MM.1S (cell line): ENCODE measurements at places on chromosomes 4 and X.

GRCh38 chr4:184684491-184685189, 35.1 kb downstream of the PRIMPOL start:
- DNase-seq = no peak

- DNase-seq = no peak
Measured at GRCh38 chrX:19602866-19603622, 87.7 kb upstream of the MAP3K15 start.

- DNase-seq = no peak
Measured at GRCh38 chr4:39335566-39335965, 30.6 kb downstream of the RFC1 start.

DNA sequence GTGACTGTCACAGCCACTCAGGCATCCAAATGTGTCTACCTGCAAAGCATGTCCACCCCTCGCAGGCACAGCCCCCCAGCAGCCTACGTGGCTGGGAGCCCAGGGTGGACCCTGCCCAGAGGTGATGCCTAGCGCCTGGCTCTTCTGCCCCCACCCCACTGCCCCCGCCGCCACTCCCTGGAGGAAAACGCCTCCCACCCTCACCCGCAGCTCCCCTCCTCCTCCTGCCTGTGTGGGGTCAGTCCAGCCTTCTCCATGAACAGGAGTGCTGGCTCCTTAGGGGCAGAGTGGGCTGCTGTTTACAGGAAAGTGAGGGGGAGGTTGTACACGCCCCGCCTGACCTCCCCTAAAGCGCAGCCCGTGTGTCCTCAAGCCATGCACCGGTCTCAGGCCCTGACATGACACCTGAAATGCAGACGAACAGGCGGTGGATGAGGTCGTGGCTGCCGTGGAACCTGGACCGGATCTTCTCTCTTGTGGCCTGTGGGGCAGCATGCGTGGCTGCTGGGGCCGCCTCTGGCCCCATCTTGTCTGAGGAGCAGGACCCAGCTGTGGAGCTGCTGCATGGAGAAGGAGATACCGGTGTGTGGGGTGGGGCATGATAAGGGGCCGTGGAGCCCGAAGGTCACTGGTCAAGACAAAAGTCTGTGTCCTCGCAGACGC, 11.9 kb upstream of the MXD4 start:
- no peak for DNase-seq

- DNase-seq = no peak
Measured at GRCh38 chrX:39528161-39528916, 569.4 kb downstream of the BCOR start.

DNA sequence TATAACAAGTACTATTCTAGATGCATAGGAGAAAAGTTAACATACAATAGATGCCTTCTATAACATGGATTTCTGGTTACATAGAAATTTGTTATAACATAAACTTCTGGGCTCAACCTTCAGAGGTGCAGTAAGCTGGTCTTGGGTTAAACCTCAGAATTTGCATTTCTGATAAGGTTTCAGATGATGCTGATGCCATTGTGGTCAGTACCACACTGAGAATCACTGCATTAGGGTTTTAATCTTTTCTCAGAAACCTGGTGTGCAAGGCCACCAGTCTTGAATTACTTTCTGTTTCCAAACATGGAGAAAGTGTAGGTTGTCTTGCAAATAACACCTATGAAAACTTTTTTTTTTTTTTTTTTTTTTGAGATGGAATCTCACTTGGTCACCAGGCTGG, 146.2 kb downstream of the SPOCK3 start:
- peak; percentile 80 for DNase-seq

DNA sequence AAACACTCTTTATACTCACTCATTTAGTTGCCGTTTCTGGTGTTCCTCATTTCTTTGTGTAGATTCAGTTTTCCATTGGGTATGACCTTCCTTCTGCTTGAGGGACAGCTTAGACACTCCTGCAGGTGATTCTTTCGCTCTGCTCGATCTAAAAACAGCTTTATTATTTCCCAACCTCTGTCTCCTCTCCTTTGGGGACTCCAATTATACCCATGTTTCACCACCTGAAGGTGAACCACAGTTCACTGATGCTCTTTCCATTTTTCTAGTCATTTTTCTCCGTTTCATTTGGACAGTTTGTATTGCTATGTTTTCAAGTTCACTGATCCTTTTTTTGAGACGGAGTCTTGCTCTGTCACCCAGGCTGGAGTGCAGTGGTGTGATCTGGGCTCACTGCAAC, 4.6 kb upstream of the FGFRL1 start:
- DNase-seq = no peak

DNA sequence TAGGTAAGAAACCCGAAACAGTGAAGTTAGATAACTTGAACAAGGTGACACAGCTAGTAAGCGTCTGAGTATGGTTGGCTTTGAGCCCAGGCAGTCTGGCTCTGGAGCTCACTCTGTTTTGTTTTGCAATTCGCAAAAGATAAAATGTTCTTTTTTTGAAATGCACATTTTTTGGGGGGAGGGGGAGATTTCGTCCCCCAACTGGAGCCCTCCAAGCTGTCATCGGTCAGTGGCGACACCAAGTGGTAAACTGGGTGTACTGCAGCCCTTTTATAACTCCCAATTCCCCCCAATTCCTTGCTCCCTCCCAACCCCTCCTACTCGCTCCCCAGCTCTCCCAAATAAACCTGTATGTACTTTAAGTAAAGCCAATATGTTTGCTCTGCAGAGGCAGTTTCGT, 2.8 kb upstream of the CLCN5 start:
- DNase-seq = peak; percentile 21

- DNase-seq = no peak
Measured at GRCh38 chrX:124042042-124042441, 80.5 kb downstream of the STAG2 start.

GRCh38 chr4:136562834-136563233, 969.5 kb downstream of the PCDH18 start:
- DNase-seq = no peak

GRCh38 chr4:5908876-5909427, 16.1 kb upstream of the CRMP1 start:
- no peak for DNase-seq

GRCh38 chr4:67499799-67500198, 45.5 kb downstream of the CENPC start:
- no peak for DNase-seq

DNA sequence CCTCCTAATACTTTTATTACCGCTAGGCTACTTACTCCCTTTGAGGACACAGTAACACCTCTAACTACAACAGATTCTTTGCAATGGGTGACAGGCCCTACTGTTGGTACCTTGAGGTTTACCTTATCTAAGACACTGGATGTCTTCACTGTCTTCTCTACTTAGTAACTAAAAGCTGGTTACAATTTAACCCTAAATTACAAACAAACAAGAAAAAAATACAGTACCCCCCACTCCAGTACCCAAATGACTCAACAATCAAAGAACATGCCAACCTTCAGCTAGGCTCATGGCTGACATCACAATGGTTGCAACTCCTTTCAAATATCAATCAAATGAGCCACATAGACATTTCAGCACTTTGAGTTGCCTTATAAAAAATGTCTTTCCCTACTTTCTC, 198.0 kb downstream of the GUCY2F start:
- no peak for DNase-seq

DNA sequence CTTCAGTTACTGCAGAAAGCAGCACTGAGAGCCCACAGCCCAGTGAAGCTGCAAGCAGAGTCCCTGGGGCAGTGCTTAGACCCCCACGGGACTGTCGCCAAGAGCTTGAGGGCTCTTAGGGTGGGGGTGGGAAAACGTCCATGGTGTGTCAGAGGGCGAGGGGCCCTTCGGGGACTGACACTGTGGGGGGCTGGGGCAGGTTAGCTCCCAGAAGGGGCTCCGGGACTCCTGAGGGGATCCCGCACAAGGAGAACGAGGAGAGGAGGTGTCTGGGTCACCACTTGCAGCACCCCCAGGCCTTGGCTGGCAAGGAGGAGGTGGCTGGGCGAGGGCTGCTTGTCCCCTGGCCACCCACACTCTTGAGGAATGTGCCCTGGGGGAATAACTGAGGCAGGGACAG, 20.8 kb downstream of the NAT8L start:
- DNase-seq = no peak

DNA sequence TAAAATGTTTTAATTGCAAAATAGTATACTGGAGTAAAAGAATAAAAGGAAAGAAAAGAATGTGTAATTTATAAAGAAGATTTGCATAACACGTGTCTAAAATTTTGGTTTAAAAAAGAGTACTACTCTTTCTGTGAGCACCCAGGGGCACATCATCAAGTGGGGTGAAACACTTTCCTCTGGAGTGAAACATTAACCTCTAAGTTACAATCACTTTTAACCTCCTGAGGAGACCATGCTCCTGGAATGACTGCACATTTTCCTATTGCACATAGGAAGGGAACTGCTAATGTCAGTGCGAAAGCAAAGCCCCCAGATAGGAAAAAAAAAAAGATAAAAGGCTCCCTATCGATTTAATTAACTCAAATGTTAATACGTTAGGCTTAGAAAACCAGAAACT, 13.3 kb downstream of the VEGFC start:
- no peak for DNase-seq

- no peak for DNase-seq
Measured at GRCh38 chr4:26308568-26308967, 12.2 kb upstream of the RBPJ start.

- DNase-seq = no peak
Measured at GRCh38 chr4:95431678-95432077, 117.1 kb downstream of the UNC5C start.

DNA sequence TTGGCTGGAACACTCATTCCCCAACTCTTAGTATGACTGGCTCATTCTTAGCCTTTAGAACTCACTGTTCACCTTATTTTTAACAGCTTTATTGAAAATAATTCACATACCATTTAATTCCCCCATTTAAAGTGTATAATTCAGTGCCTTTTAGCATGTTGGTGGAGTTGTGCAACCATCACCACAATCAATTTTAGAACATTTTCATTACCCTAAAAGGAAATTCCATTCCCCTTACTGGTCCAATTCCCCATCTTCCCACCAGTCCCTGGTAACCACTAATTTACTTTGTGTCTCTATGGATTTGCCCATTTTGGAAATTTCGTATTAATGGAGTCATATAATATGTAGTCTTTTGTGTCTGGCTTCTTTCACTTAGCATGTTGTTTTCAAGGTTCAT, 19.7 kb downstream of the NHSL2 start:
- no peak for DNase-seq

DNA sequence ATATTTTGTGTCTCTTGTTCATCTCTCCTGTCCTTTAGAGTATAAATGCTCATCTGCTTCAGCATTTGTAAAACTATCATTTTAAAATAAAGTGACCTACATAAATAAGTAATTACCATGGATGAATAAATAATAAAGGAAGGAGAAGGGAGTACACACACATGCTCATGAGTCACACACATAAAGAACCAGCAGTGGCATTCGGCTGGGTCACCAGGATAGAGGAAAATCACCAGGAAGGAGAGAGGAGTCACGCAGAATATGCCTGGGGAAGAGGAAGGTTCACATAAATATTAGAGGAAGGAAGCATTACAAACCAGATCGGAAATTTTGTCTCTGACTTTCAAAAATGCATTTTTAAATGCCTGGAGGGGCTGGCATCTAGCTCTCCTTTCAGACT, 38.5 kb upstream of the MED14 start:
- DNase-seq = no peak
